ENCODE measurements at places on chromosomes 2 and 18.

DNA sequence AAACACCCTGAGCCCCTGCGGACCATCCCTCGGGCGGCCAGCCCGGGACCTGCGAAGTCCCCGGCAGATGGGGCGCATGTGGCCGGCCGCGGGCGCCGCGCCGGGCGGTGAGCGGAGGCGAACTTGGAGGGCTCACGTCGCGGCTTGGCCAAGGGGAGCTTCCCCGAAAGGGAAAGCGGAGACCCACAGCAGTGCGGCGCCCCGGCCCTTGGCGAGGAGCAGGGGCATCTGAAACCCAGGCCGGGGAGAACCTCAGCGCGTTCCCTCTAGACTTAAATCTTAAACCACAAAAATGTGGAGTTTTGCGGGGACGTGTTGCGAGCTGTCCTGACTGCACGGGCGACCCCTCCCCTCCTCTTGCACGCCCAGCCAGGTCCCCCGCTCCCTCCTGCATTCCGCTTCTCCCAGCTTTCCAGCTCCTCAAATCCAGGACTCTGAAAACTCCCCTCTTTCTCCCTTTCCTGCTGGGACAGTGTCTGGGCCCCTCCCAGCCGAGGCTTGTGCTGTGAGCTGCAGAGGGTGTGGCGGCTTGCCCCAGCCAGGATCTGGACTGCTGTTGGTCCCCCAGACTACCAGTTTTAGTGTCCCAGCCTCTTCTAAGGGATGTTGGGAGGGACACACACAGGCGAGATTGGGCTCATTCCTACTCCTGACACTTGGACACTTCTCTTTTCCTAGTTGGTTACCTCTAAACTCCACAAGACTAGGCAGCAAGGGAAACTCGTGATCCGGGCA is 1.3 kb downstream of the FMNL2 start:
- DNase-seq = no peak

GRCh38 chr18:62384068-62384467 is 59.0 kb downstream of the TNFRSF11A start:
- DNase-seq = no peak

- DNase-seq = no peak
Measured at GRCh38 chr2:9248363-9248762, 41.8 kb downstream of the ASAP2 start.

DNA sequence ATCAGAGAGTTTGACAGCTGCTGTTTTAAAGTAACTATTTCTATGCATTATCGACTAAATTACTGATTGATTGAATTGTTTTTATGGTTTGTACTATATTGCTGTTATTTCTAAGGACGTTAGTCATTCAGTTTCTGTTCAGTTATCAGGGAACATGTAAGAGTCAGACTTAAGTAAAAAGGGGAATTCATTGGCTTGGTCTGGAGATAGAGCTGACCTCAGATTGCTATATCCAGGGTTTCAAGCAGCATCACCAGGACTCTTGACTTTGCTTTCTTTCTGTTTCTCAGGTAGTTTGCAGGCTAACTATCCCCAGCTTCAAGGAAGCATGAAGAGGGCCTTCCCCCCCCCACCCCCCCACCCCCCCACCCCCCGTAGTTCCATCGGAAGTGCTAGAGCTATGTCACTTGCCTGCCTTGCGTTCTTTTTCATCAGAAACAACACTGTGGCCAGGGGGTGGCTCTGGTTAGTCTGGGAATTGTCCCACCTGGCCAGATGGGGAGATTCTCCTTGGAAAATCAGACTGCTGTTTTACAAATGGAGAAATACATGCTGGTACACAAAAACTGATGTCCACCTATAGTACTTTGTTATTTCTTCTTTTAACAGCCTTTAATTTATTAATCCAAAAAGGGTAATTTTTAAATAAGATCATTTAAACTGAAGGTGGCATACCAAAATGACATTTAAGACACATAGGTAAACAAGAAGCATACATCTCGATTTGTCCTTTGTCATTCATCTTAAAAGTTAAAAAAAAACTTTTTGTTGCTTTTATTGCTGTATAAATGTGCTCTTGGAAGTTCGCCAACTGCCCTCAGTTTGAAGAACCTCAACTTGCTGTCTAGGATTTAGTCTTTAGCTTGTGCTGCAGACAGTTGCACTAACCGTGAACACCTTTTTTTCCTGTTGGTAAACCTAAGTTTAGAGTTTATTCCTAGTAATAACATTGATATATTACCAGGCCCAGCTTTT is 9.4 kb downstream of the SMAD4 start:
- no peak for DNase-seq

GRCh38 chr2:68135448-68136320 is 22.0 kb upstream of the PNO1 start:
- DNase-seq = no peak

DNA sequence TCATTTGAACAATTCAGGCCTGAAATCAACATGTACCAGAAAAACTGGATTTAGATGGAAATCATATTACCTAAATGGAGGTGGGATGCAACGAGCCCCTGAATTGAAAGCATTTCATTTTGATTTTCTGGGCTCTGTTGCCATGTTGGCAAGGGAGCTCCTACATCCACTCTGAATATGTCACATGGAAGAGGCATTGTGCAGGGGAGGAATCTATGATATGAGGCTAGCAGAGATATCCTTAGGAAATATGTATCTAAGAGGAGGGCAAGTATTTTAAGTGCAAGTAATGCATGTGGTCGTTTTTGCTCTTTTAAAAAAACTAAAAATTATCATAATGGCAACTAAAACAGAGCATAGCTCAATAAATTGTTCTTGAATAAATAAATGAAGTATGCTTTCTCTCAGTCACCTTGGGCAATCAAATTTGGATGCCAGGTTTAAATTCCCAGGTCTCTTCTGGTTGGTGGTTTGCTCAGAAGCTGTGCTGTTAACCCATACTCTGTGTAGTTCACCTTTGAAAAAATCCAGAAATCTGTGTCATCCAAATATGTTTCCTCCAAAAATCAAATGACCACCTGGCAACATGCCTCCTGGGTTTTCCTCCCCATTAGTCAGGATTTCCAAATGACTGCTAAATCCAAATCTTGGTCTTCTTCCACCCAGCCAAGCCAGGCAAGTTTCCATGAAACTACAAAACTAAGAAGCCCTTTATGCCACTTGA is 6.5 kb upstream of the LGALSL start:
- DNase-seq = no peak

- DNase-seq = no peak
Measured at GRCh38 chr2:162172802-162173370, 20.8 kb upstream of the GCG start.

- DNase-seq = no peak
Measured at GRCh38 chr2:216803791-216804190, 56.1 kb downstream of the TNP1 start.

DNA sequence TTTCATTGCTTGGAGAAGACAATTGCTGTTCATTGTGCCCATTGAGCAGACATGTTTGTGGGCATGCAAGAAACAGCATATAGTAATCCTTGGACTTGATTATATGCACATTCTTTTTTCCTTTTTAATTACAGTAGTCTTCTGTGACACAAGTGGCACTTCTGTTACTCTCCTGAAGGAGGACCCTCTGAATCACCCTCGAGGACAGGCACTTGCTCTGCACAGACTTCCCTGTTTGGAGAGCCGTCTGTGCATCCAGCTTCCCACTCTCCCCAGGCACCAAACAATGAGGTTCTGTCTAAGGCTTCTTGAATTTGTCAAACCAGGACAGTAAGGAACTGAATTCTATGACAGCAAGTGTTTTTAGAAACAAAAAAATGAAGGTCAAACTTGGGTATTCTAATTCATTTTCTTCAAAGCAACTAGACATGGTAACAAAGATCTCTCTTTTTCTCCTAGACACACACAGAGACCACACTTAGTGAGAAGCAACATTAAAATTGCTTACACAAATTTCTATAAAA is 844.6 kb upstream of the ID2 start:
- no peak for DNase-seq

- DNase-seq = no peak
Measured at GRCh38 chr2:133837441-133838094, 269.3 kb upstream of the NCKAP5 start.

Data from stimulated activated CD8-positive, alpha-beta memory T cell treated with anti-CD3 and anti-CD28 coated beads, Interleukin-15, amount 100 ng/mL, for 24 hours (primary cell).